Activated CD4-positive, alpha-beta T cell treated with anti-CD3 and anti-CD28 coated beads, Interleukin-2, amount 50 U/mL, for 24 hours (primary cell): ENCODE measurements at places on chromosomes 5 and 9.

DNA sequence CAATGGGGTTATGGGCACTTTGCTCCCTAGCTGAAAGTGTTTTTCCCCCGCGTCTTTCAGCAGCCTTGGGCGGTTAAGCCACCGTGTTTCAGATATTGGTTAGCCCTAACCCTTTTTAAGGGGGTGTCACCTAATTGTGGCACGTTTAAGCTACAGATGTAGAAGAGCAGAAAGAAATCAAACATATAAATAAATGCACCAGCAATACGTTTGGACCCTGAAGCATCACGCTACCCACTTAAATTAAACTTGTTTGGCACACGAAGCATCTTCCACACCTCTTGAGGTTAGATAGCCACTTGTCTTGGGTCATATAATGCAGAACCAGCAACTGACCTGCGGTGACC is 768 bp downstream of the YTHDC2 start:
- no peak for DNase-seq

DNA sequence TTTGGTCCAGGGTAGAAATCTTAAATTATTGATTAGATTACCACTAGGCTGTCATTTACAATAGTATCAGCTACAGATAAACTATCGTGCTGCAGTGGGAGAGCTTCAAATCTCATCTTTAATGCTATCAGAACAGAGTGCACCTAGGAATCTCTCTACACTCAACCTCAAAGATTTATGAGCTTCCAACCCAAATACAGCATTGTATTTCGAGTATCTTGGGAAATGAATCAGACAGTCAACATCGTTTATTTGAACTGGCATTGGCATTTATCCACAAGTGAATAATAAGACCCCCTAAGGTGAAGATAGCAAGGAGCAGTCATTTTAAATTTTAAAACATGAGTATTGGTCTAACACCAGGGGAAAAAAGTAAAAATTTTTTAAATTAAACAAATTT is 1203.2 kb downstream of the CDH12 start:
- DNase-seq: no peak

GRCh38 chr5:139369181-139369580 is 13.9 kb downstream of the SLC23A1 start:
- DNase-seq: no peak

GRCh38 chr9:74333384-74334032 is 163.6 kb upstream of the RORB start:
- no peak for DNase-seq

- DNase-seq: no peak
These were observed 789 bp downstream of the DOK3 start for GRCh38 chr5:177508837-177509236.
